ENCODE measurements at places on chromosomes 3 and 15.
A peak's percentile ranks its signal among the peaks of the same experiment; 100 is the strongest.

GRCh38 chr3:122908251-122908650 is 113.4 kb downstream of the SLC49A4 start:
- no peak for DNase-seq

GRCh38 chr3:72582211-72582878 is 265.9 kb downstream of the SHQ1 start:
- no peak for DNase-seq

GRCh38 chr3:69715204-69715603 is 24.1 kb upstream of the MITF start:
- DNase-seq = no peak

GRCh38 chr15:23690450-23690852 is 3.3 kb upstream of the NDN start:
- peak; percentile 61 for DNase-seq

GRCh38 chr3:18618723-18619122 is 193.6 kb upstream of the SATB1 start:
- DNase-seq = no peak

DNA sequence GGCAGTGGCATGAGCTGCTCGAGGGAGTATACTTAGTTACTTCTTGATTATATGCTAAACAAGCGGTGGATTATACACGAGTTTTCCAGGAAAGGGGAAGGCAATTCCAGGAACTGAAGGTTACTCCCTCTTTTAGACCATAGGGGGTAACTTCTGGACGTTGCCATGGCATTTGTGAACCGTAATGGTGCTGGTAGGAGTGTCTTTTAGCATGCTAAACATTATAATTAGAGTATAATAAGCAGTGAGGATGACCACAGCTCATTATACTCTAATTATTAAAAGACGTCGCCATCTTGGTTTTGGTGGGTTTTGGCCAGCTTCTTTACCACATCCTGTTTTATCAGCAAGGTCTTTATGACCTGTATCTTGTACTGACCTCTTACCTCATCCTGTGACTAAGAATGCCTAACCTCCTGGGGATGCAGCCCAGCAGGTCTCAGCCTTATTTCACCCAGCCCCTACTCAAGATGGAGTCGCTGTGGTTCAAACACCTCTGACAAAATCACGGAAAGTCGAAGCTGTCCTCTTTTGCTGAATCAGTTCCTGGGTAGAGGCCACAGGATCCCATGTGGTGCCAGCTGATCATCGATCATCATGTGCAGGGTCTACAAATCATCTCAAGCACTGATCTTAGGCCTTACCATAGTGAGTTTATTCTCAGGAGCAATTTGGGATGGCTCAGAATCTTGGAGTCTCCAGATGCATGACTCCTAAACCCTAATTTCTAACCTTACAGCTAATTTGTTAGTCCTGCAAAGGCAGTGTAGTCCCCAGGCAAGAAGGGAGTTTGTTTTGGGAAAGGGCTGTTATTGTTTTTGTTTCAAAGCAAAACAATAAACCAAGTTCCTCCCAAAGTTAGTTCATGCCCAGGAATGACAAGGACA is 149.1 kb downstream of the TJP1 start:
- DNase-seq = no peak

- DNase-seq = no peak
These were observed 165.4 kb downstream of the CFAP20DC start for GRCh38 chr3:58884453-58884852.

- DNase-seq = no peak
These were observed 50.0 kb downstream of the NMNAT3 start for GRCh38 chr3:139627759-139628158.

- DNase-seq = no peak
These were observed 9.1 kb downstream of the DPPA4 start for GRCh38 chr3:109328202-109328601.

GRCh38 chr3:122074621-122075265 is 19.6 kb downstream of the CD86 start:
- DNase-seq = no peak

DNA sequence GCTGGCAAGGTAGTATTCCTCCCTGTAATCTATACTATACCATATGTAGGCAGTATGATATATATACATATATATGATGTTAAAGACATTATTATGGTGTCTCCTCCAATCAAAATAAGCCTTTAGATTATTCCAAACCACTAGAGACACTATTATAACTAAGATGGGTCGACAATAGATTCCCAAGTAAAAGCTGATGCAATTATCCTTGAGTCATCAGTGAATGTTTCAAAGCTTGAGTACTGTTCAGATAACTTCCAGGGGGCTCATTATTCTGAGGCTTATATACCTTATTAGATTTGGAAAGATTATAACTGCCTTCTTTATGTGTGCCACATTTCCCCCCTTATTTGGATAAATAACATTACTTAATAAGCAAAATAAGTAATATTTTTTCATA is 11.9 kb upstream of the C3orf38 start:
- peak; percentile 24 for DNase-seq

GRCh38 chr3:53078656-53079055 is 32.8 kb upstream of the SFMBT1 start:
- no peak for DNase-seq

DNA sequence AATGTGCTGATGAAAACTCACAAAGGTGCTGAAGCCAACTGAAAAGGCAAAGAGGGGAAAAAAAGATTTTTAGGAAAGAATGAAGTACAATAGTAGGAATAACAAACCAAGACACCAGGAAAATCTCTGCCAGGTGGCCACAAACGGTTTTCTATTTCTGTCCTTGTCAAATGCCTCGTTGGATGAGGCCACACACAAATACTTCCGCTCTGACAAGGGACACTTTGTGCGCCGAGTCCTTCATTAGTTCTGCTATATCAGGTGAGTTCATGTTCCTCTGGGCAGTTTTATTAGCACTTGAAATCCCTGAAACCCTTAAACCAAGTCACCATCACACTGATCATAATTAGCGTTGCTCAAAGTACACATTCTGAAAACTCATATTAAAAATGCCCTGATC is 373.1 kb downstream of the VPS13C start:
- no peak for DNase-seq

GRCh38 chr3:134872440-134873388 is 77.7 kb downstream of the EPHB1 start:
- no peak for DNase-seq
